Endothelial cell of umbilical vein (primary cell): ENCODE measurements at places on chromosomes 2 and 18.

GRCh38 chr18:33835419-33835818 is 257.4 kb downstream of the ASXL3 start:
- DNase-seq, result no peak

DNA sequence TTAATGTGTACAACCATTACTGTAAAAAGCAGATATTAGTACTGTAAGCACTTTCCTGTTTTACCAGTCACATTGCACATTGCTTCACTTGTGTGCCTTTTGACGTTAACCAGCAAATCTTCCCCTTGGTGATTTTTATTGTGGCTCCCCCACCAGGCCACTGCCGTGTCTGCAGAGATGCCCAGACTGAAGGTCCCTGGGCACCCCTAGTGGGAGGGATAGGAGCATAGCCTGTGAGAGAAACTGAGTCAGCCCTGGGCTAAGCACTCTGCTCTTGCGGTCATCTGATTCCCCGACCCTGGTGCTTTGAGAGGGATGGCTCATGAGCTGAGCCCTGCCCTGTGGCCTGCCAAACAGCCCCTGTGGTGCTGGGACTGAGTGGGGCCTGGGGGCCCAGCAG is 73.4 kb downstream of the INPP4A start:
- DNase-seq, result peak; percentile 65

DNA sequence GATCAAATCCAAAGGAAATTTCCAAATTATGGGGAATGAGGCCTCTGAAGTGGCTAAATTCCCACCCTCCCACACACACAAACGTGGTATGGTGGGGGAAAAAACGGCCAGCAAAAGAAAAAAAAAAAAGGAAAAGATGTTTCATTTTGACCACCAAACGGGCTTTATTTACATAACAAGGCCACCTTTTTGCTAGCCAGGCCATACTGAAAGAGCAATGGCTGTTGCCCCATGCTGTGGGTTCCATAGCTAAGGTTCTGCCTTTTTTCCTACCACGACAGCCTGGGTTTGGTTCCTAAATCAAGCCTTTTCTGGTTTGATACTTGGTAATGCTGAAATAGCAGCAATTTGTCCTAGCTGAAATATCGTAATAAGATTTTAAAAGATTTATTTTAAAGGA is 14.0 kb upstream of the IL1B start:
- no peak for DNase-seq

GRCh38 chr2:36294316-36294721 is 61.3 kb upstream of the CRIM1 start:
- DNase-seq, result no peak

DNA sequence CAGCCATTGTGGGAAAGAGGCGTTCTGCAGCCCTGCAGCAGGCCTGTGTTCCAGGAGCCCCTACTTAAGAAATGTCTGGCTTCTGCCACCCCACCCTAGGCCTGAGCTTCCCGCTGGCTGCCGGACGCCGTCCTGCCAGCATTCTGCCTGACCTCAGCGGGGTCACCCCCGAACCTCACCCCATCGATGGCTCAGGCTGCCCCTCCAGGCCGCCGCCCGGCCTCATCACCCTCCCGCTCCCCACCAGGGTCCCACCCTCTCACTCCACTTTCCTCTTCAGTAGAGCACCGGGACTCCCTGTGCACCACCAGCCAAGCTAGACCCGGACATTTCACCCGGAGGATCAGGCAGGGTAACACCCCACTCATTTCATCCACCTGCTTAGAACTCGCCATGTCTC is 73.6 kb upstream of the SALL3 start:
- DNase-seq, result no peak

DNA sequence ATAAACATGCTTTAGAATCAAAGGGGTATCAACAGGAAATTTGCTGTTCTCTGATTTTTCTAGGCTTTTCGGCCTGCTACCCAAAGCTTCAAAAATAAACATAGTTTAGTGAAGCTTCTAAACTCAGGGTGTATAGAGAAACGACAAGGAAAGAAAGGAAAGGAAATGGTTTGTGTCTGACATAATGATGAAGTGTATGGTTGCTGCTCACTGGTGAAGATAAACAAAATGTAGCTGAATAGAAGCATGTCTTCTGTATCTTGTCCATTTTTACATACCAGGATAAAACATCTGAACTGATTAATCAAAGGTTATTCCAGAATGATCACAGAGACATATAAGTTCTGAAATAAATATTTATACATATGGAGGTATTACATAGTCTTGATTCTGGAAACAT is 1324.6 kb upstream of the NRXN1 start:
- DNase-seq, result no peak
